ENCODE measurements at places on chromosomes 2 and 18.

DNA sequence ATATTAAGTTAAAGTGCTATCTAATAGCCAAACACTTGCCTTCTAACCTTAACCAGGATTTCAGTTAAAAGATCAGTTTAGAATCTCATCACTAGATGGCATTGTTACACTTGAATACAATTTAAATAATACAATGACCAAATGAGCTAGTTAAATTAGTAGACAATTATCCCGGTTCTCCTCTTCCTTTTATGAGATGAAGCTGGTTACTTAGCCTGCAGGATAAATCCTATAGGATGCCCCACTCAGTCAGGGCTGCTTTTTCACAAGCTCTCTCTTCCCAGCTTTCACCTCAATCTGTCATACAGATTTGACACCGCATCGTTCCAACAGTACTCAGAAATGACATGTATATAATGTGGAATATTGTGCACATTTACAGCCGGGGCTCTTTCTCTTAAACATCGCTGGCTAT is 678.8 kb downstream of the KCNJ3 start:
- DNase-seq, result no peak

- DNase-seq, result no peak
These were observed 5.2 kb upstream of the COMMD1 start for GRCh38 chr2:61900281-61900680.

GRCh38 chr2:101958061-101958460 is 33.7 kb upstream of the IL1R2 start:
- no peak for DNase-seq

- no peak for DNase-seq
These were observed 30.1 kb downstream of the FHOD3 start for GRCh38 chr18:36327352-36328316.

DNA sequence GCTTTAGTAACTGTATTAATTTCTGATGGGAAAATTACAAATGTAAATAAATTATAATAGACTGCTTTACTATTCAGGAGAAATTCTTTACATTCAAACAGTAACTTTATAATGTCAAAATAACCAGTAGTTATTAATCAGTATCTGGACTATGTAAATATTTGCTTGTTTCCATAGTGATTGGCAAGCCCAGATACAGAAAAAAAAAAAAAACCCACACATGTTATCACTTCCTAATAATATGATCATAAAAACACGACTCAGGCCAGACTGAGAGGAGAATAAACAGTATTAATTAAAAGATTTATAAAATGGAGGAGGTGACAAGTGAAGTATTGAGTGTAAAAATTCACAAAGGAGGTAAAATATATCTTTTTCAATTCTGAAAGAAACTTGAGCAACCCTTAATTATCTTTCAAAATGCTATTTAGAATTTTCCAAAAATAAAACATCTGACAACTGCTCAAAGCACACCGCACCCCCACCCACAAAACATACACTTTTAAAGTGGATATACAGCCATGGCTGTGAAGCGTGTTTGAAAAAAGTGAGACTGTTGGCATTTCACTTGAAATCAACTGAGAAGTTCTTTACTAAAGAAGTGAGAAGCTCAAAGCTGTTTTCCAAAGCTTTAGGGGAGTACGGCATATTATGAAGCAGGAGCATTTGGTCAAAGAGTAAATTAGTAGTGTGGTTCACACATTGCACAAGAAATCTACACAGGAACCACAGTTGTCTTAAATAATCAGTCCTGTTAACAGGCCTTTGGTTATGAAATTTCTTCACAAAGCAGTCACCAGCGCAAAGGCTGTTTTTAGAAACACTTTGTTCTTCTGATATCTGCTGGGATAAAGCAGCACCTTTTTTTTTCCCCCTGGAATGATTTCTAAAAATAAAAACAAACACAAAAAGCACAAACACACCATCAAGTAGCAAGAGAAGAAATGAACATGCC is 475.8 kb downstream of the TXNL1 start:
- DNase-seq, result no peak

GRCh38 chr2:26077291-26077690 is 43.4 kb downstream of the RAB10 start:
- DNase-seq, result no peak

DNA sequence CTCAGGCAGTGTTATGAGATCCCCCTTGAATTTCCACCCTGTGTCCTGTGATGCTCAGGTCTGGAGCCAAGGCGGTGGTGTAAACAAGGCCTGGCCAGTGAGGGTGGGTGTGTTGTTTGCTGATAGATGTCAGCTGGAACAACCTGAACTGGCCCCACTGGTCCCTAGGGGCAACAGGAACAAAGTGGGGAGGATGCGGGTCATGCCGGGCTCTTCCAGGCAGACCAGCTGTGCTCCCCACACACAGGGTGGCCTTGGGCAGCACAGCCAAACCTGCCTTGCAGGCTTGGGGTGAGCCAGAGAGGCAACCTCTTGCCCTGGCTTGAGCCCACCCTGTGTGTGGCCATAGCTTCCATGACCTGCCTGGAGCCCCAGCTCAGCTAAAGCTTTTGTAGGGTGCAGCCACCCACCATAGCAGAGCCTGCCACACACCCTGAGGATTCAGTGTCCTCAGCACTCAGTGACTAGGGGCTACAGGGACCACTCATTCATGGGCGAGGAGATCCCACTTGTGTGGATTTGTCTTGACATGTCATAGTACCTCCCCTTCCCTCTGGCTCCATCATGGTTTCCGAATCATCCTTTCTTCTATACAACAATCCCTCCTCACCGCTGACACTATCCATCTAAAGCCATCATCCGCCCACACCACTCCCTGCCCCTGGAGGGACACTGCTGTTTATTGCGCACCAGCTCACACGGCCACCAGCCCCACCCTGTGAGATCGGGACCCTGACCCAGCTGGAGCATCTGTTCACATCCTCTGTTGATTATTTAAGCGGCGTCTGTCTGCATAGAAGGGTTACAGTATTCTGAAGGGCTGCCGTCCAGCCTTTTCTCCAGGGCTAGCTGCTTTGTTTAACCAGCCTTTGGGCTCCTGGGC is 268.8 kb downstream of the CYP26B1 start:
- no peak for DNase-seq

DNA sequence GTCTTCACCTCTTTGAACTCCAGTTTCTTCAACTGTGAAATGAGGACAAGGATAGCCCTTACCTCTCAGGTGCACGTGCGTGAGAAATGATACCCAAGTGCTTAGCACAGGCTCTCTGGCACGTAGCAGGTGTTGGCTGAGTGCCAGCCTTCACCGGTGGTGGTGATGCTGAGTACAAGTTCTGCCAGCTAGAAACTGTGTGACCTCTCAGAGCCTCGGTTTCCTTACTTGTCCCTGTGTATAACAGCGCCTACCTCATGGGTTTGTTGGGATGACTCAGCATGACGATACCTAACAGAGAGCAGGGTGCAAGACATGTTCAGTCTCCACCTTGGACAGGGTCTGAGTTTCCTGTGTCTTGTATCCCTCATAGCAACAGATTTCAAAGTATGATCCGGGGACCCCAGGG is 205.1 kb downstream of the TNS1 start:
- no peak for DNase-seq

DNA sequence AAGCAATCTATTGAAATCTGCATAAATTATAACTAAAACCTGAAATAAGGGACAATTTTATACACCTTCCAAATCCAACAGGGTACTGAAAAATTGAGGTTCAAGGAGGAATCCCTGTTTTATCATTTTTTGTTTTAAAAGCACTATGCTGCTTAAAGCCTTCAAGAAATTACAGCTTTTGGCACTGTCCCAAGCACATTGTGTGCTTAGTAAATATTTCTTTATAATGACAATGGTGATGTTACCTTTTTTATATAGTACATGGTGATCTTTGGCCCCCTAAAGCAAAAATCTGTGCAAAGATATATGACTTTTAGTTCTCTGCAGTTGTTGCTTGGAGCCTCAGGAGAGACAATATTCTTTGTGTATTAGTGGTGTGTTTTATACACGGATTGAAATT is 71.6 kb upstream of the EFEMP1 start:
- no peak for DNase-seq

DNA sequence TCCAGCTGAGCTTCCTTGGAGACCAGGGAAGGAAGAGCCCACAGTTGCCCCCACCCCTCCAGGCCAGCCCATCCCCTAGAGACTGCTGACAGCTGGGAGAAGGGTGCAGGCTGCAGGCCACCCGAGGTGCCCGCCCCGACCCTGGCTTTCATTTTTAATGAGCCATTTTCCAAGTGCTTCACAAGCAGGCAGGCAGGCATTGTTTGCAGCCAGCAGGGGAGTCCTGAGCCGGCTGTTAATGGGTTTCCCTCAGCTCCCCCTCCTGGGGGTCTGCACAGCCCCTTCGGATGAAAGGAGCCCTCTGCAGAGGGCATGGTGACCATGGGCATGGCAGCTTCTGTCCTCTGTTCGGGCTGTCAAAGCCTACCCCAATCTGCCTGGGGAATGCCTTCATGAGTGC is 94.5 kb downstream of the ZBTB7C start:
- DNase-seq, result no peak
